Activated T-cell treated with anti-CD3 and anti-CD28 coated beads, Interleukin-2, amount 50 U/mL, for 1 hour (primary cell): ENCODE measurements at places on chromosomes 2 and 18.
A peak's percentile ranks its signal among the peaks of the same experiment; 100 is the strongest.

GRCh38 chr2:70683455-70683854 is 84.5 kb downstream of the ADD2 start:
- DNase-seq, result no peak

- DNase-seq, result no peak
Measured at GRCh38 chr2:105515581-105516415, 116.9 kb upstream of the FHL2 start.

GRCh38 chr18:36534154-36534688 is 236.7 kb downstream of the FHOD3 start:
- no peak for DNase-seq

GRCh38 chr2:235864302-235864701 is 303.9 kb downstream of the GBX2 start:
- DNase-seq, result no peak

GRCh38 chr2:219638217-219638947 is 11.0 kb downstream of the SLC4A3 start:
- DNase-seq, result no peak

- DNase-seq, result no peak
Measured at GRCh38 chr2:42961961-42962360, 169.6 kb upstream of the HAAO start.

GRCh38 chr2:98585386-98585785 is 22.9 kb downstream of the COA5 start:
- no peak for DNase-seq

DNA sequence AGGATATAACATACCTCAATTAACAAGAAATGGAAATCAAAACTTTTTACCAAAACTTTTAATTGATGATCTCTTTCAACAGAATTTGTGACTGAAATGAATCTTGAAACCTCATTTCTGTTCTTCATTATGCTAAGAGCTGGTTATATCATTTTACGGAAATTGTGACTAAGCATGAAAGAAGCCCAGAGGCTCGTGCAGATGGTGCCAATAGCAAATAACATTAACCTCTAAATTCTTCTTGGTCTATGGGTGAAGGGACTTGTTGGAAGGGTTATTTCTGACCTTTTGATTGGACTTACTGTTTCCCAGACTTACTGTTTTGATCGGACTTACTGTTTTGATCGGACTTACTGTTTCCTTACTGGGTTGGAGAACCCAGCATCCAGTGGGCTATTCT is 435.6 kb downstream of the TDRD15 start:
- DNase-seq, result no peak

GRCh38 chr2:238105506-238106338 is 5.6 kb downstream of the ESPNL start:
- DNase-seq, result peak; percentile 5

DNA sequence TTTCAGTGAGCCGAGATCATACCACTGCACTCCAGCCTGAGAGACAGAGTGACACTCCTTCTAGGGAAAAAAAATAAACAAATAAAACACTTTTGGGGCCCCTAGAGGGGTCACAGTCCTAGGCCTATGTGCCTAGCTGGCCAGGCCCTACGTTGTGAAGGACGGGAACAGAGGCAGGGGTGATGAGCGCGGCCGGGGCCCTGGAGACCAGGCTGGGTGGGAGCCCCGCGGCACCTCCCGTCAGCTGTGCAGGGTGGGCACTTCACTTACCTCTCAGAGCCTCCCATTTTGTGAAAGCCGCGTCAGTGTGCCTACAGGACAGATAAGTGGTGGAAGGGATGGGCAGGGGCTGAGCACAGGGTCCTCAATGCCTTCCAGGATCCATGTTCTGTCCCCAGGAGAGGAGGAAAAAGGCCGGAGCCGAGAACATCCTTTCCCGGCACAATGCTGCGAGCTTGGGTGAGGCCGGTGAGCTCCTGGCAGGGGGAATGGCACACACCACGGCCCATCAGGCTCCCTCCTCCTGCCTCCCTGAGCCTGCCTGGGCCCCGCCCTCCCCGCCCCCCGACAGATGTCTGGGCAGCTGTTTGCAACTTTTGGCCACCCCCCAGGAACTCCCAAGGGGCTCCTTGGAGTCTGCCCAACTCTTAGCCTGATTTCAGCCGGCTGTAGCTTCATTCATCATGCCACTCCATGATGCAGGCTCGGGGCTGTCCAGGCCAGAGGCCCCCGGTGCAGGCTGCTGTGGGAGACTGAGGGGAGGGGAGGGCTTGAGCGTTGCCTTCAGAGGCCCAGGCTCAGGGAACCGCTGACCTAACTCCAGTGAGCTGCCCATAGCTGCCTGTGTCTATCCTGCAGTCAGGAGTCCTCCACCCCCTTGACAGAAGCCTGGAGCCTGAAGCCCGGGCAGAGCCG is 196.5 kb downstream of the TFCP2L1 start:
- DNase-seq, result no peak

GRCh38 chr2:179427065-179427464 is 162.4 kb upstream of the SESTD1 start:
- no peak for DNase-seq

DNA sequence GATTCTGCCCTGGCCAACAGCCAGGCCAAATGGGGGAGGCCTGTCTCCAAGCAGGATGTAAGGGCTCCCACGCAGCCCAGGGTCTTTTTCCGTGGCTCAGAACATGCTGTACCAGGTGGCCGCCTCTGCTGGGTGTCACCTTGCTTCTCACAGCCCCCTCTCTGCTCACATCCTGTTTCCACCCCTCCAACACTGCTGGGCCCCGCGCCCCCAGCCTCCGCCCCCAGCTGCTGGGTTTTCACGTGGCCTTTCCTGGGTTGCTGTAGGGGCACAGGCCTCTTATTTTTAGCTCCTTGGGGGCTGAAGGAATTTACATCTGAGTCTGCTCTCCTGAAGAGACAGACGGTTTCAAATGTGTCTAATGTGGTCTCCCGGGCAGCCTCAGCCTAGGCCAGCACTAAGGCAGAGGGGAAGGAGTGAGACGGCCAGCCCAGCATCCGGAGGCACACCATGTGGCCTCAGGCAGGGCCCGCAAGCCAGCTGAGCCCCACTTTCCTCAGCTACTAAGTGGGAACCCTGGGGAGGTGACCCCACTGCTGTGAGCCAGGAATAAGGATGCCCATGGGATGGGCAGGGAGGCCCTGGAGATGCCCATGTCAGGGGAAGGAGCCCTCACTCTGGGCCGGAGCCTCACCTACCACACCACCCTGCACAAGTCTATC is 18.7 kb upstream of the DUSP2 start:
- peak; percentile 71 for DNase-seq

- peak; percentile 46 for DNase-seq
Measured at GRCh38 chr2:241724259-241724974, 10.0 kb upstream of the D2HGDH start.

DNA sequence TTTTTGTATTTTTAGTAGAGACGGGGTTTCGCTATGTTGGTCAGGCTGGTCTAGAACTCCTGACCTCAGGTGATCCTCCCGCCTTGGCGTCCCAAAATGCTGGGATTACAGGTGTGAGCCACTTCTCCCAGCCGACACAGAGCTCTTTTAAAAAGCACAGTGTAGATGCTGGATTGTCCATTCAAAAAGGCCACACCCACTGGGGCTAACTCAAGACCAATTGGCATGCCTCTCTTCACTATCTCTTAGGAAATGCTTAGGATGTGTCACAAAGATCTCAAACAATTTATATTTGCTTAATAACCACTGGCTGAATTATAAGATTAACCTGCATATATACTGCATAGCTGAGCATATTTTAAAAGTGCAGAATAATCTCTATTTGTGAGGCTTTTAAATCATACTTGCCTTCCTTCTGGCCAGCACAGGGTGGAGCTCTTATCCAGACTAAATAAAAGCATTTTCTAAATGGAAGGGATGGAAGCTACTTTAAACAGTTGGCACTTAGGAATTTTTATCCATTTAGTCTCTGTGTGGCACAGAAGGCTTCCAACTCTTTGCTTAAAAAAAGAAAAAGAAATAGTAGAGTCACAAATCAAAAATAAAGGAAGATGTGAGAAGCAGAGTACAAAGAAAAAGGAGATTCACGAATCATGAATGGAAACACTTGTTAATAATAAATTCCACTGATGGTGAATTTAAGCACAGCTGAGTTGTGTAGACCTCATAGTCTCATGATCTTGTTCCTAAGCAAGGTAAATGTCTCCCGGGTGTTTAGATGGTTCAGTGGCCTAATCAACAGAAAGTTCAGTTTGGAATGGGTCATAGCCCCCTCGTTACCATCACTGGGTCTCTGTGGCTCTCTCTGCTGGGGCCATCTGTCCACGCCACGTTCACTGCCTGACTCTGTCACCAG is 22.4 kb downstream of the CRYGD start:
- no peak for DNase-seq

- DNase-seq, result no peak
Measured at GRCh38 chr2:61988462-61989366, 83.2 kb downstream of the COMMD1 start.

DNA sequence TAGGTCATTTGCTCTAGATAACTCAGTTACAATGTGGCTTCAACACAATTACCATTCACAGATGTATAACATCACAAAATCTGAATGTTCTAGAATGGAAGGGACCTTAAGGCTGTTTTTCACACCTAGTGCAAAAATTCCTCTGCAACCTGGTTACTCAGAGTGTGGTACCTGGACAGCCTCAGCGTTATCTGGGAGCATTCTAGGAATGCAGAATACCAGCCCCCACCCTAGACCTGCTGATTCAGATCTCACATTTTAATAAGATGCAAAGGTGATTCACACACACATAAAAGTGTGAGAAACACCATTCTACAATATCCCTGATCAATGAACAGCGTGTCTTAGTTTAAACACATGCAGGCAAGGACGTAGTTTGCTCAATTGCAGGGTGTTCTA is 233.1 kb downstream of the TDRD15 start:
- DNase-seq, result no peak
